Osteocyte (in vitro differentiated cells): ENCODE measurements at places on chromosomes 2 and 18.

- H3K27ac ChIP-seq, result no peak overlapping the region
- DNase-seq, result no peak
- H3K36me3 ChIP-seq, result no peaks in the 10 kb centered on the region
- H3K27me3 ChIP-seq, result no peaks in the 10 kb centered on the region
Measured at GRCh38 chr2:178715366-178715765, 91.9 kb downstream of the TTN start.

DNA sequence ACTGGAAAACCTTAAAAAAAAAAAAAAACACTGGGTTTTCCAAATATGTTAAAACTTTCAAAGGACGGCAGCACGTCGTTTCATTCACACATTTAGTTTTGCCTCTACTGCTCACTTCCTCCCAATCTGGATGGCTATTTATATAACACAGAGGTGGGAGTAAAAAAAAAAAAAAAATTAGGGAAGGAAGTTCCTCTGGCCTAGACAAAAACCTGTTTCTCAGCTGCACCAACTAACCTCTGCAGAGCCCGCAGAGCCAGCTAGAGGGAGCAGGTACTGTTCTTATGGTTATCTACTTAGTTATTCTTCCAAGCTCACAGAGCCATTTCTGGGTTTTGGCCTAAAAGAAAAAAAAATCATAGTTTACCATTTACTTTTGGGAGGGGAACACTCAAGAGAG, 28.1 kb downstream of the SLC1A4 start:
- peak overlapping the region; percentile 10 for H3K27ac ChIP-seq
- H3K36me3 ChIP-seq, result peaks cover 54% of the 10 kb centered on the region
- H3K4me1 ChIP-seq, result peaks cover 51% of the 10 kb centered on the region
- no peak overlapping the region for H3K4me3 ChIP-seq
- no peaks in the 10 kb centered on the region for H3K27me3 ChIP-seq

GRCh38 chr2:71880287-71880686, 267.4 kb downstream of the CYP26B1 start:
- H3K27me3 ChIP-seq, result no peaks in the 10 kb centered on the region
- no peak overlapping the region for H3K27ac ChIP-seq
- no peak for DNase-seq
- H3K36me3 ChIP-seq, result no peaks in the 10 kb centered on the region
- no peak overlapping the region for H3K4me3 ChIP-seq

DNA sequence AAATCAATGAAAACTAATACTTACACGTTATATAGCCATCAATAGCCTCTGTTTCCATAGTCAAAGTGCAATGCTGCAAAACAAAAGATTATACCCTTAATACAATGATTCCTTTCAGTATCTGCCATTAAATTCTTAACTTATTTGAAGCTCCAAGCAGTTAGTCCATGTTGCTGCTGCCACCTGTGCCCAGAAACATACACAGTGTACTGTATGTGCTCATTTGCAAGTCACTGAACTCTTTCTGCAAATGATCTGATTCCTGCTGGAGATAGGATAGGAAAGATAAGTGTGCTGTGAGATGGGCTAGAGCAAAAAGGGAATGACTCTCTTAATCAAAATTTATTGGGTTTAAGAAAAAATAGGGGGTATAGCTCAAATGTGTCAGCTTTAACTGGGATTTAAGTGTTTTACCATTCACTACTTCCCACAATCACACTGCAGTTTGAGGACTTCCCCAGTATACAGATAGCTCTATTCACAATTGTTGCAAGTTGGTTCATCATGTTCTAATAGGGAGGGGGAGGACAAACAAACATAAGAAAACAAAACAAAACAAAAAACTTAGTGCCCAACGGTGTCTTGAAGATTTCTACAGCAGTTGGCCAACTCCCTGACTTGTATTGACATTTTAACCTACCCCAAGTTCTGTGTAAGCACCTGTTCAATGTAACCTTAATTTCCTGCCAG, 2.7 kb downstream of the IKZF2 start:
- peak overlapping the region; percentile 89 for H3K4me3 ChIP-seq
- DNase-seq, result no peak
- H3K27ac ChIP-seq, result peak overlapping the region; percentile 91
- peaks cover 9% of the 10 kb centered on the region for H3K36me3 ChIP-seq
- H3K27me3 ChIP-seq, result no peaks in the 10 kb centered on the region

DNA sequence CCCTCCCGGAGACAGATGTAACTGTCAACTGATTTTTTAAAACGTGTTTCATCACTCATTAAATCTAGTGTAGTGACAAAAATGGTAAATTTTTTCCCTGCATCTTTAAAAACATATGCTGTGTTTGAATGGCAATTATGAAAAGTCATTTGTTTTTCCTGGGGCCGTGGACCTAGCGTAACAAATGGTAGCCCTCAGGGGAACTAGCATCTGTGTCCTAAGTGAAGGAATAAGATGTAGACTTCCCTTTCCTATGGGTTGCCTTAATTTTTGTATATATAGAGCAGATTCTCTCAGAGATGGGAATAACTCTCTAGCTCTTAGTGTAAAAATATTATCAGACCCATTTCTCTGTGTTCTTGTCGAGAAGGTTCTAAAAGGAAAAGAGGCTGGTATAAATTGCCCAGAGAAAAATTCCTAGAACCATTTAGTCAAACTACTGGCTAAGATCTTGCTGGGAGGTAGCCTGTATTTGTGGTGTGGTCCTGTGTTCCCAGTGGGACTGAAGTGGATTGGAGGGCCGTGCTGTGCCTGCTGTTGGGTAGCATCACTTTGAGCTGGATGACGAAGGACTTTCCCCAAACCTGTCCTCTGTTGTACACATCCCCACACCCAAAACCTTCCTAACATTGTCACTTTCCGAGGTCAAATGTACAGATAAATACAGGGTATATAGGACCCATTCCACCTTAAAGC, 85.8 kb downstream of the LIMS1 start:
- H3K36me3 ChIP-seq, result no peaks in the 10 kb centered on the region
- H3K4me1 ChIP-seq, result peaks cover 56% of the 10 kb centered on the region
- no peak for DNase-seq
- H3K27me3 ChIP-seq, result no peaks in the 10 kb centered on the region
- H3K4me3 ChIP-seq, result no peak overlapping the region

- no peaks in the 10 kb centered on the region for H3K36me3 ChIP-seq
- no peak for DNase-seq
- no peaks in the 10 kb centered on the region for H3K27me3 ChIP-seq
- peak overlapping the region; percentile 17 for H3K27ac ChIP-seq
Measured at GRCh38 chr2:235262750-235263149, 231.1 kb upstream of the AGAP1 start.

GRCh38 chr2:106165561-106165960, 28.5 kb downstream of the UXS1 start:
- DNase-seq, result no peak
- no peak overlapping the region for H3K4me3 ChIP-seq
- peaks cover 12% of the 10 kb centered on the region for H3K4me1 ChIP-seq
- H3K27me3 ChIP-seq, result no peaks in the 10 kb centered on the region

DNA sequence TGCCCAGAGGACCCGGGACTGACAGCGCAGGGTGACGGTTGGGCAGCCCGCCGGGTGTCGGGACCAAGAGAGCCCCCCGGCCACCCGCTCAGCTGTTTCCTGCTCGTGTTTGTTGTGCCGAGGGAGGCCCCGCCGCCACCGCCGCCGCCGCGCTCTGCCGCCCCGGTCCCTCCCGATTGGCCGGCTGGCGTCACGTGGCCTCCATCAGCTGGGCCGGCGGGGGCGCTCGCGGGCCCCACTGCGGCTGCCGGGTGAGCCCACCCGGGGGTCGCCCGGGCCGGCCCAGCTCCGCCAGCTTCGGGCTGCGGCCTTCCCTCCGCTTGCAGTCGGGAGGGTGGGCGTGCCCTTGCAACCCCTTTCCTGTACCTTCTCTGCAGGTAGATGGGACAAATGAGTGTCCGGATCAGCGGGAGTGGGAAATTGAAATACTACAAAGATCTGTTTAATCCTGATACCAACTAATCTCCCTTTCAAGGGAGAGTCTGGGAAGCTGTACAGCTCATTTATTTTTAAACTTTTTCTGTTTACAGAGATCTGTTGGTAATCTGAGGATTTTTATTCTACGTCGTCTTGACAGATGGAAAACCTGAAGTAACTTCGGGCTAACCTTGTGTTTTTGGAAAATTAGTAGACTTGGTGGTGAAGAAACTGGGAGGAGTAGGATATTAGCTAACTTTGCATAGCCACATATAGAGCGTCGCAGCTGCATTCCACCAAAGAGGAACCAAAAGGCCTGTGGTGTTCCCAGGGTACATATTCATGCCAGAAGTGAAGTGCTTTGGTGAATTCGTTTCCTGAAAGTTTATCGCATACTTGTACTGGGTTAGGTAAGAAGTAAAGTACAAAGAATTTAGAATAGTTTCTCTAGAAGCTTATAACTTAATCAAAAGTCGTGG, 1.2 kb downstream of the YPEL5 start:
- peak; percentile 93 for DNase-seq
- H3K4me1 ChIP-seq, result peaks cover 42% of the 10 kb centered on the region
- H3K27ac ChIP-seq, result peak overlapping the region; percentile 82
- H3K36me3 ChIP-seq, result peaks cover 20% of the 10 kb centered on the region

DNA sequence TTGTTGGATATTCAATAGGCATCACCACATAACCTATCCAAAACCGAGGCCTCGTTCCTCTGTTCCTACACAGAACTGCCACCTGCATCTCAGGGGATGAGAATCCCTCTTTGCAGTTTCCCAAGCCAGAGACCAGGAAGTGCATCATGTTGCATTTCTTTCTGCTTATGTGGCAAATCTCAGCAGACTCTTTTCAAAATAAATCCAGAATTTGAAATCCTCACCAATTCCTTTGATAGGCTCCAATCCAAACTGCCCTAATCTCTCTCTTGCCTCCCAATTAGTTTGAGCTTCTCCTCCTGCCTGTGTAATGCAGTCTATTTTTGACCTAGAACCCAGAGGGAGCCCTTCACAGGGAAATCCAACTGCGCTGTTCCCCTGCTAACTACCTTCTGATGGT, 215.5 kb downstream of the RNF144A start:
- H3K36me3 ChIP-seq, result no peaks in the 10 kb centered on the region
- no peaks in the 10 kb centered on the region for H3K27me3 ChIP-seq
- no peak for DNase-seq
- H3K4me3 ChIP-seq, result no peak overlapping the region
- no peak overlapping the region for H3K27ac ChIP-seq

GRCh38 chr2:217973008-217973787, 29.6 kb downstream of the TNS1 start:
- H3K27me3 ChIP-seq, result no peaks in the 10 kb centered on the region
- H3K36me3 ChIP-seq, result peaks cover 13% of the 10 kb centered on the region
- H3K27ac ChIP-seq, result peak overlapping the region; percentile 44
- DNase-seq, result no peak
- peaks cover 20% of the 10 kb centered on the region for H3K4me1 ChIP-seq

GRCh38 chr2:195594919-195595694, 61.9 kb upstream of the SLC39A10 start:
- no peak for DNase-seq
- no peak overlapping the region for H3K27ac ChIP-seq
- peaks cover 3% of the 10 kb centered on the region for H3K4me1 ChIP-seq
- H3K36me3 ChIP-seq, result no peaks in the 10 kb centered on the region
- no peaks in the 10 kb centered on the region for H3K27me3 ChIP-seq

DNA sequence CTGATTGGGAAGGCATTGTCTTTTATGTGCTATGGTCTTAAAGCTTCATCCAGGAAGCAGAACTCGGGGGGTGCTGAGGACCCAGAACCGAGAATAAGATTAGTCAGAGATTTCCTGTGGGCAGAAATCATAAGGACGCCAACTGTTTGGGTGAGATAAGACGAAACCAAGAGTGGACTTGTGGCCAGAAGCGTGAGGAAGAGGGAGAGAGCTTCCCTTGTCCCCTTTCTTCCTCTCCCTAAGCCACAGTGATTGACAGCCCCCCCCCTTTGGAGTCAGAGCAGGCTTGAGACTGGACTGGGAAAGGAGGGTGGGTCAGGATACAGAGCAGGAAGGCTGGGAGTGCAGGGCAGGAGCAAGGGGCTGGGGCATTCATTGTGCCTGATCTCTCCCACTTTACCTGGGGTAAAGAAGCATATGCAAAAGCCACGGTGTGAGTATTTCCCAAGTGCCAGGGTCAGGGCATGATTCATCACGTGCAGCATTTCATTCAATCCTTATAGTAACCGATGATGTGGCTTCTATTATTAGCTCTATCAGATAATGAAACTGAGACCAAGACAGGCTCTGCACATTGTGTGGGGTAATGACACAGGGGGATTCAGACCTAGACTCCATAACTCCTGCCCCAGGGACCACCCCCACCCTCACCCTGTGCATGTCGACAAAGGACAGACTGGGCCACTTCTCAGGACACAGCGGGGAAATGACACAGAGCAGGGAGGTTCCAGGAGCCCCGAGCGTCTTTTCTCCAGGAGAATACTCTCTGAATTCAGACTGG, 3.0 kb upstream of the IL1RN start:
- peak; percentile 54 for DNase-seq
- peaks cover 65% of the 10 kb centered on the region for H3K27me3 ChIP-seq
- no peak overlapping the region for H3K27ac ChIP-seq
- no peak overlapping the region for H3K4me3 ChIP-seq
- no peaks in the 10 kb centered on the region for H3K4me1 ChIP-seq

GRCh38 chr2:150528861-150529801, 41.7 kb upstream of the RND3 start:
- peak overlapping the region; percentile 50 for H3K4me3 ChIP-seq
- H3K27me3 ChIP-seq, result no peaks in the 10 kb centered on the region
- peaks cover 65% of the 10 kb centered on the region for H3K4me1 ChIP-seq
- peak overlapping the region; percentile 97 for H3K27ac ChIP-seq

GRCh38 chr2:99461828-99462483, 27.9 kb downstream of the REV1 start:
- no peak overlapping the region for H3K4me3 ChIP-seq
- H3K4me1 ChIP-seq, result peaks cover 1% of the 10 kb centered on the region
- peaks cover 34% of the 10 kb centered on the region for H3K36me3 ChIP-seq
- no peaks in the 10 kb centered on the region for H3K27me3 ChIP-seq
- no peak overlapping the region for H3K27ac ChIP-seq
- DNase-seq, result no peak

- peaks cover 6% of the 10 kb centered on the region for H3K4me1 ChIP-seq
- DNase-seq, result no peak
- no peak overlapping the region for H3K27ac ChIP-seq
Measured at GRCh38 chr2:171180229-171180930, 19.7 kb upstream of the TLK1 start.

- H3K4me3 ChIP-seq, result no peak overlapping the region
- H3K4me1 ChIP-seq, result peaks cover 5% of the 10 kb centered on the region
- no peaks in the 10 kb centered on the region for H3K27me3 ChIP-seq
- H3K27ac ChIP-seq, result no peak overlapping the region
- no peak for DNase-seq
- no peaks in the 10 kb centered on the region for H3K36me3 ChIP-seq
Measured at GRCh38 chr2:12971581-12972365, 255.0 kb downstream of the TRIB2 start.

GRCh38 chr18:27763936-27764335, 413.0 kb downstream of the CDH2 start:
- peaks cover 1% of the 10 kb centered on the region for H3K4me1 ChIP-seq
- H3K4me3 ChIP-seq, result no peak overlapping the region
- H3K27ac ChIP-seq, result no peak overlapping the region
